CD4-positive, alpha-beta T cell (primary cell): ENCODE measurements at places on chromosomes 12 and 14. TPM values are rescaled to one million over a fixed set of nuclear protein-coding genes. Genes with fewer than 3 reads are reported as not detected.

DNA sequence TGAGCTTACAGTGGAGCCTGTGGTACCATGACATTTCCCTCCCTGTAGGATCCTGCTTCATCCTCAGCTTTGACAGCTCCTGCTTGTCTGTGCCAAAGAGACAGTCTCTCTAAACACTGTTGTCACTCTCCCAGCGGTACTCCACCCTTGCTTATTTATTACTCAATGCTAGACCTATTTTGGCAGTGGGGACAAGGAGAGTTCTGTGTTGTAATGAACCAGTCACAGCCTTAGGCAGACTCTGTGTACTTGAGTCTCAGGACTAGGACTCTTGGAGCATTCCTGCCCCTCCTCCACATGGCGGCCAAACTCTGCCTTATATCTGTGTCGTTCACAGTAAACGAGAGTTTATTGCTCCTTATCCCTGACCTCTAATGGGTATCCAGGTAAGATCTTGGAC lies 70.9 kb downstream of the PIK3C2G start:
- no peak overlapping the region for H3K27ac ChIP-seq
- H3K4me3 ChIP-seq = no peak overlapping the region
- H3K36me3 ChIP-seq = no peaks in the 10 kb centered on the region
- H3K27me3 ChIP-seq = no peaks in the 10 kb centered on the region

The MGP gene
- 1.8 TPM for total RNA-seq

DNA sequence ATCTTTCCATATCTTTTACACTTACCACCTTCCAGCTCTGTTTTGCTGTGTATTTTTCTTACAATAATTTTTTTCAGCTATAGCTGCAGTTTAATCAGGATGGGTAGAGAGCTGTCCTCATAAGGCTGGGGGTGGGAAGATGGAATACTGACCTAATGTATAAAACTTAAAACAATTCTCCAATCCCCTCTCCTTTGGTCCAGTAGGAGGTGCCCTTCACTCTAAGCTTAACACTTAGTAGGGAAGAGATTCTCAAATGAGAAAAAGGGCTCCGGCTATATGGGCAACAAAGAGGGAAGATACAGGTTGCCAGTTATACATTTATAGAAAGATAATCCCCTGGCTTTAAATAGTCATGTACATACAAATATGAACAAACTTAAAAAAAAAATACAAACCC lies 2.8 kb downstream of the ORMDL2 start:
- H3K36me3 ChIP-seq = peaks cover 52% of the 10 kb centered on the region
- no peak overlapping the region for H3K27ac ChIP-seq
- no peaks in the 10 kb centered on the region for H3K27me3 ChIP-seq
- H3K4me1 ChIP-seq = peaks cover 37% of the 10 kb centered on the region

The CLEC1A gene
- not detected for total RNA-seq

GRCh38 chr14:23062002-23062401 lies 4.7 kb upstream of the CDH24 start:
- peaks cover 76% of the 10 kb centered on the region for H3K36me3 ChIP-seq
- no peak overlapping the region for H3K4me3 ChIP-seq
- no peak overlapping the region for H3K27ac ChIP-seq
- DNase-seq = no peak
- H3K27me3 ChIP-seq = no peaks in the 10 kb centered on the region
- peaks cover 10% of the 10 kb centered on the region for H3K4me1 ChIP-seq

- peak within 1 kb of the TSS; percentile 67 for H3K4me3 ChIP-seq
- DNase-seq = peak; percentile 36
- H3K27me3 ChIP-seq = no peaks in the 10 kb centered on the region
- H3K4me1 ChIP-seq = peaks cover 23% of the 10 kb centered on the region
- H3K27ac ChIP-seq = no peak within 1 kb of the TSS
- H3K36me3 ChIP-seq = no peaks in the 10 kb centered on the region
Measured at GRCh38 chr12:123533672-123534643, at the start of gene RILPL1. Gene RILPL1 (minus strand): TSS chr12:123533719. CDS start chr12:123533482, 237 bp downstream.

The CSAD gene
- total RNA-seq = 57.3 TPM

The FANCM gene
- 6.1 TPM for total RNA-seq

The RD3L gene
- total RNA-seq = not detected

The ATG2B gene
- total RNA-seq = 20.2 TPM

GRCh38 chr14:88189417-88190191 lies 133.5 kb downstream of the KCNK10 start:
- H3K27ac ChIP-seq = no peak overlapping the region
- no peaks in the 10 kb centered on the region for H3K36me3 ChIP-seq
- H3K4me1 ChIP-seq = peaks cover 6% of the 10 kb centered on the region
- no peak overlapping the region for H3K4me3 ChIP-seq
- H3K27me3 ChIP-seq = peaks cover 8% of the 10 kb centered on the region

DNA sequence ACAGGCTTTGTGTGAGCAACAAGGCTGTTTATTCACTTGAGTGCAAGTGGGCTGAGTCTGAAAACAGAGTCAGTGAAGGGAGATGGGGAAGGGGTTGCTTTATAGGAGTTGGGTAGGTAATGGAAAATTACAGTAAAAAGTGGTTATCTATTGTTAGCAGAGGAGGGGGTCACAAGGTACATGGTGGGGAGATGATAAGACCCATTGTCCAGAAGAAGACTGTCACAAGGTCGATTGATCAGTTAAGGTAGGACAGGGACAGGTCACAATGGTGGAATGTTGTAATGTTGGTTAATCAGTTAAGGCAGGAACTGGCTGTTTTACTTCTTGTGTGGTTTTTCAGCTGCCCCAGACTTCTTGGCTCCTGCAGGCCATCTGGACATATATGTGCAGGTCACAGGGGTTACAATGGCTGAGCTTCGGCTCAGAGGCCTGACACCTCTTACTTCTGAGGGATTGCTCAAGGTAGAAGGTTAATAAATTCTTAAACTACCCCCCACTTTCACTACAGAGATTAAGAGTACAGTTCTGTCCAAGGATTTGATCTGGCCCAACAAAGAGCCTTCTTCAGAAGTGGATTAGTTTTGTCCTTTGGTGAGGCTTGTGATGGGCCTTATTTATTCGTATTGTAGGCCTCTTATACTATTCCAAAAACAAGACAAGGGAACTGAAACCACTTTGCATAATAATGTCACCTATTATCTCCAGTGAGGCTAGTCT lies 13.8 kb upstream of the DHRS4 start:
- peaks cover 12% of the 10 kb centered on the region for H3K36me3 ChIP-seq
- no peak for DNase-seq
- H3K4me3 ChIP-seq = no peak overlapping the region
- no peak overlapping the region for H3K27ac ChIP-seq
- H3K27me3 ChIP-seq = no peaks in the 10 kb centered on the region

DNA sequence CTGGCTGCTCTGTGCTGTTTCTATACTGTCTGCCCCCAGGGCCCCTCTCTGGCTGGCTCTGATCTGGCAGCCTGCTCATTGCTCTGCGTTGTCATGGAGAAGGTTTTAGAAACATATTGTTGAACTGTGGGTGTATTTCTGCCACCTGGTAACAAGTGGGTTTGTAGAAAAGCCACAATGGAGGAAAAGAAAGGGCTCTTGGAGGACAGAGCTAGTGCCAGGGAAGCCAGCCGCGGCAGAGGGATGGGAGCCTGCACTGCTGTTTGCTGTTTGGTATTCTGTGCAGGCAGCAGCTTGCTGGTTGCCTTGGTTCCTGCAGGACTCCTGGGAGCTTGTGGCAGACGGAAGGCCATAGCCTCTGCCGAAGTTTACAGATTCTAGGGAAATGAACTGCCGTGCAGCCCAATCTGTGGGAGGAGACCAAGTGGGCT lies 15.1 kb downstream of the CCDC177 start:
- peaks cover 4% of the 10 kb centered on the region for H3K27me3 ChIP-seq
- DNase-seq = no peak
- H3K27ac ChIP-seq = no peak overlapping the region
- no peaks in the 10 kb centered on the region for H3K36me3 ChIP-seq
- no peaks in the 10 kb centered on the region for H3K4me1 ChIP-seq

The TPH2 gene
- not detected for total RNA-seq

The GCH1 gene
- total RNA-seq = 18.4 TPM

GRCh38 chr12:57203791-57204190 lies 12.8 kb upstream of the NXPH4 start:
- DNase-seq = no peak
- H3K4me3 ChIP-seq = no peak overlapping the region
- H3K27ac ChIP-seq = no peak overlapping the region
- no peaks in the 10 kb centered on the region for H3K27me3 ChIP-seq
- no peaks in the 10 kb centered on the region for H3K4me1 ChIP-seq

GRCh38 chr14:94770251-94770749 lies 387 bp upstream of the GSC start:
- peaks cover 97% of the 10 kb centered on the region for H3K27me3 ChIP-seq
- H3K27ac ChIP-seq = no peak overlapping the region
- no peak for DNase-seq
- H3K4me1 ChIP-seq = peaks cover 14% of the 10 kb centered on the region

GRCh38 chr12:116194935-116195431 lies 82.5 kb downstream of the MED13L start:
- no peaks in the 10 kb centered on the region for H3K27me3 ChIP-seq
- no peak overlapping the region for H3K4me3 ChIP-seq
- peaks cover 21% of the 10 kb centered on the region for H3K4me1 ChIP-seq
- peak; percentile 7 for DNase-seq
- H3K36me3 ChIP-seq = no peaks in the 10 kb centered on the region

DNA sequence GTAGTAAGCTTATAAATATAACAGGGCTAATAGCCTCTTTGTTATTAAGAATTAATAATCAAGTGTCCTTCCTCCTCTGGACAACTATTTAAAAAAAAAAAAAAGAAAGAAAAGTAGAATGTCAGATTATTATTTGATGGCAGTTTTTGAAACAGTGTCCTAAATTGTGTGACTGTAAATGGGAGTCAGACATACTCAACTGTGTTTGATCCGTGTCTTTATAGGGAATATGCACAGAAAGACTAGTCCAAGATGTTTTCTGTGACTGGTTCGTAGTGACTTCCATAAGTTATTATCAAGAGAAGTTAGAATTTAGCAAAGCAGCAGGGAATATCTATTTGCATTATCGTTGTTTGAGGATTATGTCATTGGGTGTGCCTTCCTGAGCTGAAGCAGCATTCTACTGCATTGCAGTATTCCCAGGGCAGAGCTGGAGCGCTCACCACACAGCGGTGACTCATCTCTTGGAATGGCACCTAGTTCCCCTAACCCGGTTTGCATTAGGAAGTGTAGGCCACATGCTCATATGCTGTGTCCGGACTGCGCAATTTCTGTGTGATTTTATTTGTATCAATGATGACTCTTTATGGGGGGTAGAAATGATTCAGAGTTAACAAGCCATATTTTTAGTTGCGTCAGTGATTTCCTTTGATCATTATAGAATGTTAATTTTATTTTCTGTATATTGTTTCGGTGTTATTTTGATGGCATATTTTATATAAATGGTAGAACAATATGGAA lies 7.9 kb downstream of the DYNC1H1 start:
- no peak overlapping the region for H3K27ac ChIP-seq
- no peak for DNase-seq
- peaks cover 39% of the 10 kb centered on the region for H3K36me3 ChIP-seq
- H3K4me1 ChIP-seq = peaks cover 25% of the 10 kb centered on the region
- H3K4me3 ChIP-seq = no peak overlapping the region

DNA sequence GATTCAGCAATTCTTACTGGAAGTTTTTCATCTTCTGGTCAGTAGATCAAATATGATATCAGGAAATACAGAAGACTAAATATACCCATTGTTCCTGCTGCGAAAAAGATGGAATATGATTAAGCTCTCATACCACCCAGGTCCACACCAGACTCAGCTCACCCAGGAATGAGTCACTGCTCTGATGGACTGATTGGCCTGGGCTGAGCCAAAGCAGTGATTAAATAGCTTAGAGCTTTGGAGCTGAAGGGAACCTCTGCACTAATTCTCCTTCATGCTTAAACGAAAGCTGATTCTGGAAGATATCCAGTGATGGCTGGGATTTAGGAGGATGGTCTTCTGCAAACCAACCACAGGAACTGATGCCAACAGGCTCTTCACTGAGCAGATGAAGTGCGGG lies 62.0 kb upstream of the SYT1 start:
- H3K27me3 ChIP-seq = no peaks in the 10 kb centered on the region
- H3K4me3 ChIP-seq = no peak overlapping the region
- DNase-seq = no peak
- H3K27ac ChIP-seq = no peak overlapping the region
- H3K36me3 ChIP-seq = no peaks in the 10 kb centered on the region
- no peaks in the 10 kb centered on the region for H3K4me1 ChIP-seq

DNA sequence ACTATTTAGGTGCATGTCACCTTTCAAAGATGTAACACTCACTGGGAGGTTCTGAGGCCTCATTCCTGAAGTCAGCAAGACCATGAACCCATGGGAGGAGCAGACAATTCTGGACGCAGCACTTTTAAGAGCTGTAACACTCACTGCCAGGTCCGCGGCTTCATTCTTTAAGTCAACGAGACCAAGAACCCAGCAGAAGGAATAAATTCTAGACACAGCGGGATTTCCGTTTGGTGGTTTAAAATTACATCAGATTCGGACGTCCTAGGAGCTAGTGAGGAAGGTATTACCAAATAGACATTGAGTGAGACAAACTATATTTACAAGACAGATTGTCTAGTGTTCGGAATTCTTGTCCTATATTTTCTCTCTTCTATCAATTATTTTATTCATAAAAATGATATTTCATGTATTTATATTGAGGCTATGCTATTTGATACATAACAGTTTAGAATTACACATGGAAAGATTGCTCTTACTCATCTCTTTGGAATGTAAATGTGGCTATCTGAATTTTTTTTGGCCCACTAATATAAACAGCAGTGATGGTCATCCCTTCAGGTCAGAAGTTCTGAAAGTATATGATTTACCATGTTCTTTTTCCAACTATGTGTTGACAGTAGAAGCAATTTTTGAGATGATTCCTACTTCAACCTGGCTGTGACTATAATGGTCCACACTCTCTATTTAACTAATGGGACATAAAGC lies 1973.0 kb upstream of the FLRT2 start:
- no peaks in the 10 kb centered on the region for H3K4me1 ChIP-seq
- H3K27me3 ChIP-seq = no peaks in the 10 kb centered on the region
- no peak overlapping the region for H3K27ac ChIP-seq
- H3K36me3 ChIP-seq = no peaks in the 10 kb centered on the region
- DNase-seq = no peak

The PTPRB gene
- total RNA-seq = not detected

DNA sequence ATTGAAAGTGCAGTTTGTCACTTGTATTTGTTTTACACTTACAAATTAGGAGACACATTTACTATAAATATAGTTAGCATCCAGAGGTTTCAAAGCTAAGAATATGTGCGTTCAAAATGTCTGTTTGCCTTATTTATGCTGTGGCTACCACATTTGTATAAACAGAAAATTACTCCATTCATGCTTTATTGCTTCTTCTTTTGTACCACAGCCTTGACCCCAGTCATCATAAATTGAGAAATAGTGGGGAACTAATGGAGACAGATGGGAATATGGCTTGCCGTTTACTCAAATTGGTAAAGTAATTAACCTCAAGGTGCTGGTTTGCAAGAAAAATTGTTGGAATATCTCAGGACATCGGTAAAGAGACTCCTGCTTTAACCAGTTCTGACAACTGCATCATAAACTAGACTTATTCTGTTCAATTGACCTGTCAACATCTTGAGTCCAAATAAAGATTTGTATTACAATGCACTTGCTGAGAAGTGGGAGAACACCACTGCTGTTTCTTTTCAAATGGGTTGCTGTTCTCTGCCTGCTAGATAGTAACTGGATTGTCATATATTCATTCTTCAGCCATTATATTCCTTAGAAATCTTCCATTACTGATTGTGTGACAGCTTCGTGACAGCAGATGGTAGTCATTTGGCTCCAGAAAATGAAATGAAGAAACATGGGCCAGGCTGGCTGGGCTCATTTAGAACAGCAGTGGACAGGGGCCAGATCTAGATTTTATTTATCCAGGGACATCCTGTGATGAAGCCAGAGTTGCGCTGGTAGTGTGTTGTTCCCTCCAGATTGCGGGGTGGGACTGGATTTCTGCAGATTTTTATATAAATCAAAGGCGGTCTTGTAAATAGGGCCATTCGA lies 354.4 kb downstream of the EGLN3 start:
- H3K27ac ChIP-seq = no peak overlapping the region
- H3K4me3 ChIP-seq = no peak overlapping the region
- H3K4me1 ChIP-seq = no peaks in the 10 kb centered on the region
- no peaks in the 10 kb centered on the region for H3K36me3 ChIP-seq
- H3K27me3 ChIP-seq = no peaks in the 10 kb centered on the region
- no peak for DNase-seq
